Mesothelial cell of epicardium (in vitro differentiated cells): ENCODE measurements at places on chromosomes 12 and 14.

- no peak overlapping the region for H3K27ac ChIP-seq
- no peak for DNase-seq
- H3K4me1 ChIP-seq, result peaks cover 30% of the 10 kb centered on the region
- H3K4me3 ChIP-seq, result no peak overlapping the region
- H3K27me3 ChIP-seq, result peaks cover 4% of the 10 kb centered on the region
These were observed 326.8 kb upstream of the RTL1 start for GRCh38 chr14:101230161-101230850.

- no peak overlapping the region for H3K27ac ChIP-seq
- peaks cover 14% of the 10 kb centered on the region for H3K36me3 ChIP-seq
- H3K4me1 ChIP-seq, result no peaks in the 10 kb centered on the region
- no peaks in the 10 kb centered on the region for H3K27me3 ChIP-seq
These were observed 111.0 kb downstream of the BICD1 start for GRCh38 chr12:32217354-32218310.

GRCh38 chr14:61661471-61662400 lies 33.6 kb upstream of the HIF1A start:
- H3K27me3 ChIP-seq, result no peaks in the 10 kb centered on the region
- DNase-seq, result no peak
- H3K36me3 ChIP-seq, result no peaks in the 10 kb centered on the region
- H3K4me1 ChIP-seq, result peaks cover 26% of the 10 kb centered on the region

- no peak overlapping the region for H3K27ac ChIP-seq
- no peak for DNase-seq
- no peaks in the 10 kb centered on the region for H3K27me3 ChIP-seq
- no peak overlapping the region for H3K4me3 ChIP-seq
These were observed 62.5 kb upstream of the FAR2 start for GRCh38 chr12:29086325-29087271.
